Activated gamma-delta T cell (primary cell): ENCODE measurements at places on chromosomes 12 and 14.
A peak's percentile ranks its signal among the peaks of the same experiment; 100 is the strongest.

DNA sequence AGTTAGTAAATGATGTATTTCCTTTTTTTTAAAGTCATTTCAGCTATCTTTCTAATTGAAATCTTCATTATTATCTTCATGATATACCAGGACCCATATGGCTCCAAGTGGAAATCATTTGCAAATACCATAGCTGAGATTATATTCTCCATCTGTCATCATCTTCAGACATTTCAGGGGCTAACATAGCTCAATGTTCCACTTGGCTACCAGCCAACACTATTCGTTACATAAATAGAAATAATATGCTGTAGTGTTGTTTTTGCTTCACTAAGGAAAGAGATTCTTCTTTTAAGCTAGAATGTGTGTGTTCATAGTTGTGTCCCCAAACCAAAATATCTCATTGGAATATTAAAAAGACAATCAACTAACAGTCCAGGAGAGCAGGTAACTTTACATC lies 225.1 kb downstream of the DIO2 start:
- DNase-seq, result no peak

- DNase-seq, result no peak
Measured at GRCh38 chr12:123421314-123421713, 15.2 kb downstream of the RILPL2 start.

- no peak for DNase-seq
Measured at GRCh38 chr14:68297876-68298468, 478.4 kb downstream of the RAD51B start.

DNA sequence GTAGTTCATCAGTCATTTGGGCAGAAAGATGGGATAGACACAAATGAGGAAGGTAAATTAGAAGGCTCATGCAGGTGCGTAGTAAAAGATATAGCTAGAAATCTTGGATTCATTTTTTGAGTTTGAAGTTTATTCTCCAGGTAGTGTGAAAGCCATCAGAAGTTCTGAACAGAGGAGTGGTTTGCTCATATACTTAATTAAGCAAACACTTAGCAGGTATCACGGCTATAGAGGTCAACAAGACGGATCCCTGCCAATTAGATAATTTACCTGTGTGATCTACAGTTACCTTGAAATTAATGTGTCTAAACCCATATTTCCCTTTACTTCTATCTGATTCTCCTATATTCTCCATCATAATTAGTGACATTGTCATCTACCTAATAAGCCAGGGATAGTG lies 29.7 kb downstream of the PALS1 start:
- DNase-seq, result no peak

DNA sequence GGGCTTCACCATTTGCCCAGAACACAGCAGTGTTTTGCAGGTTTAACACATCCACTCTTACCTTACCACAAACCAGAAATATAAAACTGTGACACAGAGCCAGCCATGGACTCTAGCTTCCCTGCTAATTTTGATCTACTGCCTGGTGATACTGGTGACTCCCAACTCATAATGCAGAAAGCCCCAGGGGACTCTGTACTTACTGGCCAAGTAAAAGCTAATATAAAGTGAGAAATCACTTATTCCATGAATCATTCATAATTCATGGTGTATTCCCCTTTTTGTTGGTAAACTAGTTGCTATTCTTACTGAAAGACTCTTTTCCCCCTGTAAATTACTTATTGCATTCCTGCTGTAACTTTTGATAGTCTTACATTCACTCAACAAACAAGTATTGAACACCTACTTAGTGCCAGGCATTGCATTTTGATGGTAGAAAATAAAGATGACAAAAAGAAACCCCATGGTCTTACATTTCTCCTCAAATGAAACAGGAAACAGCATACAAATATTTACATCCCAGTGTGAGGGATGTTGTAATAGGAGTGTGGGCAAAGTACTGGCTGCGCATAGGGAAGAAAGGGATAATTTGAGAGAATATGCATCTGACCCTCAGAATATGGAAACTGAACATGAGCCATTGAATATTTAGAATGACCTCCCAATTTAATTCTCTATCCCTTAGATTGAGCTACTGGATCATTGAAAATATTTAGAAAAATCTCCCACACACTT lies 279.6 kb downstream of the PDZRN4 start:
- no peak for DNase-seq

- DNase-seq, result no peak
Measured at GRCh38 chr12:50326590-50327284, 43.4 kb upstream of the LIMA1 start.

GRCh38 chr14:63470962-63471793 lies 72.0 kb downstream of the PPP2R5E start:
- no peak for DNase-seq

DNA sequence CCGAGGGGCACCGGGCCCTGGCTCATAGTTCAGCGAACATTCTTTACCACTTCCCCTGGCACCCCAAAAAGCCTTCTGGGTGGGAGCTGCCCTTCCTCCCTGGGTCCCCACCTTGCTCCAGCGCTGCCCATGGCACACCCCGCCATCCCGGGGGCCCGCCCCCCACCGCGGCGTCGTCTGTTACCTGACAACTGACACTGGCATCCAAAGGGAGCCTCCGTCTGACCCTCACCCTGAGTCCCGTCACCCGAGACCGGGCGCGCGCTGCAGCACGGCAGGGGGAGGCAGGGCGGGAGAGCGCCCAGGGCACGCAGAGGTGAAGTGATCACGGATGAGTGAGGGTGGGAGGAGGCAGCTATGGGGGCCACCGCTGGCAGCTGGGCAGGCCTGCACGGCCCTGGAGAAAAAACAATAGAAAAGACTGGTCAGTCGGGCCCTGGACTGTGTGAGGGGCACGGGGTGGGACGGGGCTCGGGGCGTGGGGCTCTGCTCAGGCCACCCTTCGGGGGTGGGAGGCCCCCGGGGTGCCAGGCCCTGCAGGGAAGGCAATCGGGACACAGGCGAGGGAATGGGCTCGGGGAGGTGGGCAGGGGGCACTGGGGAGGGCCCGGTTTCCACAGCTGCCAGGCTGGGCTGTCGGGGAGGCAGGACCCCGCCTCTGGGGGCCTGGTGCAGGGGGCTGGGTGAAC lies 40.7 kb downstream of the BCL11B start:
- peak; percentile 37 for DNase-seq
